ENCODE measurements at places on chromosomes 12 and 14.

GRCh38 chr14:54342806-54343205 is 54.0 kb upstream of the CDKN3 start:
- no peak for DNase-seq

DNA sequence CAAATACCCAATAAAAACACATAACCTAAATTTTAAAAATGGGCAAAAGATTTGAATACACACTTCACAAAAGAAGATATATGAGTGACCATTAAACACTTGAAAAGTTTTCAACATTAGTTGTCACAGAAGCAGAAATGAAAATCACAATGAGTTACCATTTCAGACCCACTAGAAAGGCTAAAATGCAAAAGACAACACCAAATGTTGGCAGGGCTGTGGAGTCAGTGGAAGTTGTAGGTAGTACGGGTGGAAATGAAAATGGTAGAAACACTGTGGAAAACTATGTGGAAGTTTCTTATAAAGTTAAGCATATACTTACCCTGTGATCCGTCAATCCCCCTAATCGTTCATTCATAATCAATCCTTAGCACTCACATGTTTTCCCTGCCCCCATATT is 61.8 kb downstream of the SLC38A4 start:
- no peak for DNase-seq

DNA sequence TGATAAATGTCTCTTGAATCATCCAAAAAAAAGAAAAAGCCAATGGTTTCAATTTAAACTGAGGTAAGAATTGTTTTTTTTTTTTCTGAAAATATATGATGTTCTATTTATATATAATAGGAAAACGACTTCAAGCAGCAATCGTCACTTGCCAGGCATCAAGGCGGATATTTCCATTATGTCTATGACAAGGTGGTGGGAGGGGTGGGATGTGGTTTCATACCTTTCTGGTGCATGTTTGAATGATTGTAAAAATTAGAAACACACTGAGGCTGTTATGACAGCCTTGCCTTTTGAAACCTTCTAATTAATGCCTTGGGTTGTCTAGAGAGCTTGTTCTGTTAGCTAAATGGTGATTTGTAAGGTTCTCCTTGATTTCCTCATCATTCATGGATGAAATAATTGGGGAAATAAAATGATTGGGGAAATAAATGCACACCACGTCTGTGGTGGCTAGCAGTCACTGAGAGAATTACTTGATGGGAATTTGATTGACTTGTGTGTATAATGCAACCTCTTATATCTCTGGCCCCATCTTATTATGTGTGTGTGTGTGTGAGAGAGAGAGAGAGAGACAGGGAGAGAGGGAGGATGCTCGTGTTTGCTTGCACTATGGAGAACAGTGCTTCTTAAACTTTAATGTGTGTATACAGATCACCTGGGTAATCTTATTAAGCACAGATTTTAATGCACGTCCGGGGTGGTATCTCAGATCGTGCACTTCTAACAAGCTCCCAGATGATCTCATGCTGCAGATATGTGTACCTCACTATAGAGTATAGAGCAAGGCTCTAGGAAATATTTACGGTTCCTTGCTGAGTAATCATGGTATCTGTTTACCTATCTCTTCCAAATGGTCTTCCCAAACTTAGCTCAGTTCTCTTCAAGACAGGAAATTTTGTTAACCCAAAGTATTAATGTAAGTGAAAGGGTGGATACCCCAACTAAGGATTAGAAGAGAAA is 502.6 kb downstream of the DIO2 start:
- DNase-seq: no peak

DNA sequence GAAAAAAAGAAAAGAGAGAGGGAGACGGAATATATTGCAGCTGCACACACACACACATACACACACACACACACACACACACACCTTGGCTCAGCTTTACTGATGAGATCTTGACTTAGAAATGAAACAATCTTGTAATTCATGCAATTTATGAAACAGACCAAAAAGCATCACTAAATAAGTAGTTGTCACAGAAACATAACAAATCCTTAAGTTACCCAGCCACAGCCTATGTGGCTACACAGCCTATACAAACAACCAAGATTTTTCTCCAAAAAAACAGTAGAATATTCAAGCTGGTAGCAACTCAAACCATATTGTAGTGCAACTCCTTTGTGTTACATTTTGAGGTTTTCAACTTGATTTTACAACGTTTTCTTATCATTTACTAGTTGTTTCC is 37.9 kb upstream of the GNG2 start:
- DNase-seq: no peak

DNA sequence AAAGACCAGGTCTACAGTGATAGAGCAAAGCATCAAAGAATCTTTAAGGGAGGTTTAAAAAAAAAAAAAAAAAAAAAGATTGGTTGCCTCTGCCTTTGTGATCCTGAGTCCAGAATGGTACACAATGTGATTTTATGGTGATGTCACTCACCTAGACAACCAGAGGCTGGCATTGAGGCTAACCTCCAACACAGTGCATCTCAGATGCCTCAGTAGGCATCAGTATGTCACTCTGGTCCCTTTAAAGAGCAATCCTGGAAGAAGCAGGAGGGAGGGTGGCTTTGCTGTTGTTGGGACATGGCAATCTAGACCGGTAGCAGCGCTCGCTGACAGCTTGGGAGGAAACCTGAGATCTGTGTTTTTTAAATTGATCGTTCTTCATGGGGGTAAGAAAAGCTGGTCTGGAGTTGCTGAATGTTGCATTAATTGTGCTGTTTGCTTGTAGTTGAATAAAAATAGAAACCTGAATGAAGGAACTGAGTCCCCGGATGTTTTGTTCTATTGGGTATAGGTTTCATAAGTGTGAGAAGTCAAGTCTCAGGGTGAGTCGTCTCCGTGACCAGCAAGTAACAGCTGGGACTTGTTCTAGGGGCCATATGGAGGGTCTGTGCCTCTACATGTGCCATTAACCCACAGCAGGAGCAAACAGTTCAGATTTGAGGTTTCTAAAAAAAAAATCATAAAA is 9.3 kb downstream of the PEBP1 start:
- DNase-seq: no peak

- DNase-seq: no peak
Observed at GRCh38 chr14:31930493-31931240, 146.4 kb upstream of the ARHGAP5 start.

GRCh38 chr14:21120686-21121085 is 19.8 kb downstream of the TMEM253 start:
- DNase-seq: no peak

GRCh38 chr12:132582582-132583410 is 27.6 kb downstream of the LRCOL1 start:
- DNase-seq: no peak

GRCh38 chr14:51834240-51834639 is 26.2 kb upstream of the GNG2 start:
- DNase-seq: no peak

DNA sequence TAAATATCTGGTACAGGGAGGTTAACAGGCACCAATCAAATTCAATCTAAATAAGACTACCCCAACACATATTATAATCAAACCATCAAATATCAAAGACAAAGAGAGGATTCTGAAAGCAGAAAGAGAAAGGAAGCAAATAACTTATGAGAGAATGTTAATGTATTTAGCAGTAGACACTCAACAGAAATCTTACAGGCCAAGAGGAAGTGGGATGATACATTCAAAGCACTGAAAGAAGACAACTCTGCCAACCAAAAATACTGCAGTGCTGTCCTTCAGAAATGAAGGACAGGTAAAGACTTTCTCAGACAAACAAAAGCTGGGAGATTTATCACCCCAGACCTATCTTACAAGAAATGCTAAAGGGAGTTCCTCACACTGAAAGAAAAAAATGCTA is 95.9 kb upstream of the PTHLH start:
- DNase-seq: no peak

GRCh38 chr14:94717808-94718207 is 52.1 kb downstream of the GSC start:
- DNase-seq: no peak

GRCh38 chr14:104390941-104391901 is 188.3 kb upstream of the C14orf180 start:
- DNase-seq: no peak

DNA sequence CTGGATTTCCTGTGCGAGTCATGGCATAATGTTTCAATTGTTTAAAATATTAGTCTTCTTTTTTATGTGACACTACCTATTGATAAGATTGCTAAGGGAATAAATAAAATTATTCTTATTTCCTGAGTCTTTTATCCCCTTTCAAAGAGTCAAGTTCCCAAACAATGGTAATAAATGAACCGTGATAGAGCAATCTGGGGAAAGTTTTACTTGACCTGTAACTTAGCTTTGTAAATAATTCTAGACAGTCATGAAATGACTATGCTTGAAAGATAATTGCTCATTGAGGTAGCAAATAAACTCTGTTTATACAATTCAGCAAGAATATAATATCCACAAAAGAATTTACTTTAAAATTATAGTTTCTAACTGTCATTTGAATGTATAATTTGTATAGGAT is 82.1 kb downstream of the TSPAN8 start:
- no peak for DNase-seq

GRCh38 chr12:71548893-71549292 is 109.3 kb downstream of the LGR5 start:
- no peak for DNase-seq

DNA sequence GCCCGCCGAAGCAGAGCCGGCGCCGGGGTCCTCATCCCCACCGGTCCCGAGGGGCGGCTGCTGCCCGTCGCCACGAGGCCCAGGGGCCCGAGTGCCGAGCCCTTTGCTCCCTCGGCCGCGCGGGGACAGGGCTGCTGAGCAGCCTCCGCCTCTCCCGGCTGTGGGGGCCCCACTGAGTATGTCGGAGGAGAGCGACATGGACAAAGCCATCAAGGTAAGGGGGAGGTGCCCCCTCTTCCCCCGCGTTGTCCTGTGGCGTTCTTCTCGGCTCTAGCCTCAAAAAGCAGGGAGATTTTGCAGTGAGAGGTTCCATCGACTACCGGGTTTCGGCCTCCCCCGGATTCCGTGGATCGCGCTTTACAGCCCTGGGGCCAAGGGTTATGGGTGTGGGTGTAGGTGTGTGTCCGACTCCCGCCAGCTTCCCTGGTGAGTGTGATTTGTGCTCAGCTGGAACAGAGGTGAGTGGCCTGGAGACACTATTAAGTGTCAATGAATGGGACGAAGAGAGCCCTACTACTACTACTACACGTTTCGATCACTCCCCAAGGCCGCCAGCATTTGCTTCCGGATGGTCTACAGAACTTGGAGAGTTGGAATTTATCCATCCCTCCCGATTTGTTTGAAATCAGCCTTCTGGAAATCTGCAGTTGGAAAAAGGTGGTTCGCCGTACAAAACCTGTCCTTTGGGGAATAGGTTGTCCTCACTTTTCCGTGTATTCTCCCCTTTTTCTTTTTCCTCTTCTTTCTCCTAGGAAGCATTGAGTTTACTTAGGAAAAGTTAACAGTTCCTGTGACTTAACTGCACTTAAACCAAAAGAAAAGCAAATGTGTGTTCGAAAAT is 748 bp downstream of the MAPKAPK5 start:
- no peak for DNase-seq

DNA sequence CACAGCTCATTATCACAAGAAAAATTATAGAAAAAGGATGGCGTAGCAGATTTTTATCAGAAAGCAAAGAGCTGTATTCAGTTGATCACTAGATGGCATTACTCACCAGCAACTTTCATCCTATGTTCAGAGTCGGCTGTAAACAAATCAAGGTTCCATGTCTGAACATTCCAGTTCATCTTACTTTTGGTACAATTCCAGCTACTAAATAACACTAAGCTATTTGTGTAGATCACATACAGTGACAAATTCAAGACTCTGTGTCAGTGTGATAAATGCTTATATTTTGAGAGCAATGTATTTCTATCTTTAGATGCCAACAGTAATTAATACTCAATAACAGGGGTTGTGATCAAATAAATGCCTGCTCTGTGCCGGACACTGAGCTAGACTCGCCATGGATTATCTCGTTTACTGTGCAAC is 30.1 kb downstream of the NRDE2 start:
- no peak for DNase-seq

GRCh38 chr14:91089958-91090535 is 23.8 kb upstream of the DGLUCY start:
- no peak for DNase-seq

DNA sequence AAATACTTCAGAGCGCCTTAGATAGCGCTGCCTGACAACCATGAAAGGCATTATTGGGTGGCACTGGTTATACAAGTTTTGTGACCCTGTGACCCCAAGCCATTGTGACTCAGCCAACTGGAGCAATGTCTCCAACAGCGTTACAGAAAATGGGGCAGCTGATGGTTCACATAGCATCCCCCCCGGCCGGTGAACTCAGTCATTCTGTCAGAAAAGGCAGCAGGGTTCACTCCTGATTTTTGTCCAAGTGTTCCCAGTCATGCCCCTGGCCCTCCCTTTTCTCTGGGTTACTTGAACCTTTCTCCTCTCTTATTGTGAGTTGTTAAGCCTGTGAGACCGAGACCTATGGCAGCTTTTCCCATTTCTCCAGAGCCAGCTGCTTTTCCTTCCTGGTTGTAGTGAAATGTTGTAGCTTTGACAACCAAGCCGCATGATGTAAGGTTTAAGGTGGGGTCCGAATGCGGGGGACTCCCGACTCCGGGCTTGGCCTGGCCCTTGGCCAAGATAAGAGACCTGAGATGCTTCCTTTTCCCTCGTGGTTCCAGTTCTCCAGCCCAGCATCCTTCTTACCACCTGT is 22.0 kb downstream of the CD9 start:
- DNase-seq: no peak

GRCh38 chr12:122846622-122847515 is 11.6 kb downstream of the HIP1R start:
- no peak for DNase-seq

GRCh38 chr12:3624273-3624672 is 128.6 kb downstream of the CRACR2A start:
- DNase-seq: no peak

DNA sequence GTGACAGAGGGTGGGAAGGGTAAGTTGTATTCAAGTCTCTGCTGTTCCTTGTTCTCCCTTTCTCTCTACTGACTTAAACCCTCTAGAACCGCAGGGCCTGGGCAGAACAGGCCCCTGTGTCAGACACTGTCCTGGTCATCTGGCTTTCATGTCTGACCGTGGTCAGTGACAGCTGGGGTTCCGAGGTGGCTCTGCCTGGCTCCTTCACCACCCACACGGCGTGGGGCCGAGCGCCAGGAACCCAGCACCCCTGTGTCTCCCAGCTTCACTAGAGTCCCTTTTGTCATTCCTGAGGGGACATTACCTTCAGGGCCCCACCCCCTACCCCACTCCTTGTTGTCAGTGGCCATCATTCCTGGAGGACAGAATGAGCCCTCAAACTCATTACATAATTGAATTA is 168.9 kb downstream of the ADGRD1 start:
- DNase-seq: no peak

DNA sequence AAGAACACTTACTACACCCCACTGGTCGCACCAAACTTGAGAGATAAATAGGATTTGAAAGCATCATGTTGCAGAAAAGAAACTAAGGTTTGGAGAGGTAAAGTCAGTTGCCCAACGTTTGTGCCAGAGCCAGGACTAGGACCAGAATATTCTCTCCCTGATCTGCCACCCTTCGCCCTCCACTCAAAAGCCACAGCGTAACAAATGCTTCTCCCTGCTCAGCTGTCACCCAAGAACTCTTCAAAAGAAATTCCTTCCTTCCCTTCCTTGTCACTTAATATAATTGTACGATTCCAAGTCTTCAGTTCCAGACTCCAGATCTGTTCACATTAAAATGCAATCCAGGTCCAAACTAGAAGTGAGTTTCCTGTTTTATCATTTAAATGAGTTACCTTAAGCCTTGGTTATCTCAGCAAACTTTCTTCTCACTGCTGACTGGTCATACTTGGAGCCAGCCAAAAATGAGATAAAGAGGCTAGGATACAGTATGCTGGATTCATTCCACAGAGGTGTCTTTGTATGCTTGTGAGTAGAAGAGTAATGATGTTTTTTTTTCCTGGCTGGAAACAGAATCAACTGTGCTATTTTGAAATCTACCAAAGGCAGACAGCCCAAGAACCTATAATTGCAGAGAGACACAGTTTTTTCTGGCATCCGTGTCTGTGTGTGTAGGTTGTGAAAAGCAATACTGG is 12.8 kb upstream of the PPFIBP1 start:
- DNase-seq: no peak

Measured in stimulated activated CD4-positive, alpha-beta T cell treated with anti-CD3 and anti-CD28 coated beads, TNF-alpha, amount 100 ng/mL, for 1 hour (primary cell).